ENCODE measurements at places on chromosomes 6 and 20. TPM values are rescaled to one million over a fixed set of nuclear protein-coding genes. Genes with fewer than 3 reads are reported as not detected.
A peak's percentile ranks its signal among the peaks of the same experiment; 100 is the strongest.

DNA sequence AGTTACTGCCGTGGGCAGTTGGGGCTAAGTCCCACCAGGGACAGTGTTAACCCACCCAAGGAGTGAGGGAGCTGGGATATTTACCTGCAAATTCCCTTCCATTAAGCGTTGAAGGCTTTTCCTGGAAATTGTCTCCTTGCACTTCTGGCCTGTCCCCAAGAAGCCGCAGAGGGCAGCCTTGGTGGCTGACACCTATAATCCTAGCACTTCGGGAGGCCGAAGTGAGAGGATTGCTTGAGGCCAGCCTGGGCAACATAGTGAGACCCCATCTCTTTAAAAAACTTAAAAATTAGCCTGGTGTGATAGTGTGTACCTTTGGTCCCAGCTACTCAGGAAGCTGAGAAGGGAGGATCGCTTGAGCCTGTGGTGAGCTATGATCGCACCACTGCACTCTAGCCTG, 204.4 kb downstream of the EYA2 start:
- peaks cover 3% of the 10 kb centered on the region for H3K27me3 ChIP-seq
- no peaks in the 10 kb centered on the region for H3K4me1 ChIP-seq
- no peak overlapping the region for H3K4me3 ChIP-seq
- no peak overlapping the region for H3K27ac ChIP-seq

DNA sequence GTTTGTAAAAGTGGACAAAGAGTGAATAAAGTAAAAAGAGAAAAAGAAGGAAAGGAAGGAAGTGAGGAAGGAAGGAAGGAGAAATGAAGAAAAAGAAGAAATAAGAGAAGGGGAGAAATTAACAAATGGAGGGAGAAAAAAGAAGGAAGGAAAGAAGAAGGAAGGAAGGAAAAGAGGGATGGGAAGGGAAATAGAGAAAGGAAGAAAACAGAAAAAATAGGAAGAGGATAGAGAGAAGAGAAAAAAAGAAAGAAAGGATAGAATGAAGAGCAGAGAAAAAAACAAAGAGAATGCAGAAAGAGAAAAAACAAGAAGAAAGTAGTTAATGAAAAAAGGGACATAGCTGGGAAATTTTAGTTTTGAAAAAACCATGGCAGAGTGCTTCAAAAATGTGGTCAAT, 361.8 kb downstream of the EPHA7 start:
- H3K27ac ChIP-seq: no peak overlapping the region
- H3K4me3 ChIP-seq: no peak overlapping the region
- no peak for DNase-seq
- no peaks in the 10 kb centered on the region for H3K36me3 ChIP-seq
- no peaks in the 10 kb centered on the region for H3K27me3 ChIP-seq
- no peaks in the 10 kb centered on the region for H3K4me1 ChIP-seq

GRCh38 chr6:97669191-97670031, 386.4 kb upstream of the MMS22L start:
- no peaks in the 10 kb centered on the region for H3K4me1 ChIP-seq
- H3K27me3 ChIP-seq: no peaks in the 10 kb centered on the region
- H3K4me3 ChIP-seq: no peak overlapping the region
- DNase-seq: no peak
- H3K36me3 ChIP-seq: no peaks in the 10 kb centered on the region

DNA sequence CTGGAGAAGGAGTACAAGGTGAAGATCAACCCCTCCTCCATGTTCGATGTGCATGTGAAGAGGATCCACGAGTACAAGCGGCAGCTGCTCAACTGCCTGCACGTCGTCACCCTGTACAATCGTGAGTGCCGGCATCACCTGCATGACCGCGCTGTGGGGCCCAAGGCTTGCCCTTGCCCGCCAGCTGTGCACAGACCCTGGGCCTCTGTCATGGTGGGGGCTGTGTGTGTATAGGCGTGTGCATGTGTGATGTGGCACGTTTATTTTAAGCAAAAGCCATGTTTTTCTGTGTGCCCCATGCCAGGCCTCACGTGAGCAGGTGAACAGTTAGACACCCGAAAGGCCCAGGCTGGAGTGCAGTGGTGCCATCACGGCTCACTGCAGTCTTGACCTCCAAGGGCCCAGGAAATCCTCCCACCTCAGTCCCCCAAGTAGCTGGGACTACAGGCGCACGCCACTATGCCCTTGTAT, 36.3 kb downstream of the PYGB start:
- peaks cover 9% of the 10 kb centered on the region for H3K4me1 ChIP-seq
- no peaks in the 10 kb centered on the region for H3K27me3 ChIP-seq
- H3K27ac ChIP-seq: peak overlapping the region; percentile 30
- no peak for DNase-seq
- H3K4me3 ChIP-seq: no peak overlapping the region

DNA sequence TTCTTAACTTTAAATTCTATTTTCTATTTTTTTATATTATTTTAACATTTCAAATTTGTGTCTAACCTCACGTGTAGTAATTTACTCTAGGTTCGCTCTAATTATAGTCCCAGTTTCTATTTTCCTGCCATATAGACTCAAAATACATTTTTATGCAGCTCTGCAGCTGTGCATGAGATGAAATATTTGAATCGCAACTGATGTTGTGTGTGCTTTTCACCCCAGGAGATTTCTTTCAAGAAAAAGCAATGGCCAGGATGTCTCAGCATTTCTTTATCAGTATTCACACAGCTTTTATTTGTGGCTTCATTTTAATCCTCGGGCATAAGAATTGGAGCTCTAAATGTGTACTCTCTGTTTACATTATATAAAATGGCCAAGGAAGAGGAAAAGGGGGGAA, 157.6 kb downstream of the HDGFL1 start:
- H3K27me3 ChIP-seq: no peaks in the 10 kb centered on the region
- no peak for DNase-seq
- H3K27ac ChIP-seq: no peak overlapping the region
- no peaks in the 10 kb centered on the region for H3K4me1 ChIP-seq

- peaks cover 2% of the 10 kb centered on the region for H3K27me3 ChIP-seq
- DNase-seq: no peak
- H3K4me3 ChIP-seq: no peak overlapping the region
These were observed 14.3 kb downstream of the KIF13A start for GRCh38 chr6:17972978-17973622.

DNA sequence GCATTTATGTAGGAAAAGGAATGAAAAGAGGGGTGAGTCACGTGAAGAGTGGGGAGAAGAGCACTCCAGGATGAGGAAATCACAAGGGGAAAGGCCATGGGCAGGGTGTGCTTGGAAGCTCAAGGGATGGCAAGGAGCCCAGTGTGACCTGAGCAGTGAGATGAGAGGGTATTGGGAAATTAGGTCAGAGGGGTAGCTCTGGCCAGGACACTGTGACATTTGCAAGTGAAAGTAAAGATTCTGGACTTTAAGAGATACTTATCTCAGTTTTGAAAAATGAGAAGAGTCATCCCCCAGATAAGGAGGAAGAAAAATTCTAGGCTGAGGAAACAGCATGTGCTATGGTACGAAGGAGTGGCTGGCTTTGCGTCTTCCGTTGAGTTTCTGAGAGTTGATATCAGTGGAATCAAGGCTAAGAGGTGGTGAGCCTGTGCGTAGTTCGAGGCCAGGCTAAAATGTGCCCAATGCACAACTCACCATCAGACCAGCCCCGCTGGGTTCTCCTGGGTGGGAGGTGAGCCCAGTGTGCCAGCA, 79.9 kb downstream of the GCLC start:
- no peaks in the 10 kb centered on the region for H3K36me3 ChIP-seq
- no peak overlapping the region for H3K4me3 ChIP-seq
- H3K27me3 ChIP-seq: peaks cover 20% of the 10 kb centered on the region
- H3K27ac ChIP-seq: no peak overlapping the region
- no peak for DNase-seq

DNA sequence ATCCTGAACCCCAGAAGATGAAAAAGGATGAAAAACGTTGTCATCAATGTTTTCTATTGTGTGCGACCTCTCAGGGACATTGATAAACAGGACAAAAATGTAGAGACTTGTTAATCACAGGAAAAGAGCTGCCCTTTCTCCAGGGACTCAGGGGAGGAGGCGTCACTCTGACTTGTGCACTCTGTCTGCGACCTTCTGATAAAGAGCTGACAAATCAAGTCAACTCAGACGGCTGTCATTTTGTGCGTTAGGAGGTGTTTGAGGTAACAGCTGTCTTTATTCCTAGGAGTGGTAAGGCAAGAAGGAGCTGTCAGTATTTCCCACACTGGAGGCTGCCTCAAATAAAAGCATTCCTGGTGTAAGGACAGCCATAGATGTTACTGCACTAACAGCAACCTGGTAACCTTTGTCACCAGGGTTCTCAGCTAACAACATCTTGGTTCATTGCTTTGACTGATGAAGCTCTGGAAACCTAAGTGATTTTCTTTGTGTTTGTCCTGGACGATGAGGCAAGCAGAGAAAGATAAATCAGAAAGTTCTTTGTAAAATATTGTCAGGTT, 38.6 kb upstream of the NXT1 start:
- H3K27ac ChIP-seq: no peak overlapping the region
- no peaks in the 10 kb centered on the region for H3K4me1 ChIP-seq
- DNase-seq: no peak
- no peak overlapping the region for H3K4me3 ChIP-seq

GRCh38 chr6:129661536-129662405, 48.2 kb downstream of the ARHGAP18 start:
- H3K27ac ChIP-seq: no peak overlapping the region
- H3K36me3 ChIP-seq: peaks cover 2% of the 10 kb centered on the region
- no peak overlapping the region for H3K4me3 ChIP-seq
- H3K4me1 ChIP-seq: peaks cover 22% of the 10 kb centered on the region
- DNase-seq: no peak

GRCh38 chr6:163964789-163965188, 550.3 kb downstream of the QKI start:
- H3K27ac ChIP-seq: no peak overlapping the region
- no peak for DNase-seq
- H3K36me3 ChIP-seq: no peaks in the 10 kb centered on the region
- no peaks in the 10 kb centered on the region for H3K4me1 ChIP-seq

GRCh38 chr6:84618046-84618752, 146.2 kb downstream of the TBX18 start:
- no peaks in the 10 kb centered on the region for H3K36me3 ChIP-seq
- H3K27ac ChIP-seq: no peak overlapping the region
- no peak for DNase-seq
- H3K4me1 ChIP-seq: no peaks in the 10 kb centered on the region
- no peak overlapping the region for H3K4me3 ChIP-seq

GRCh38 chr6:165487347-165487746, 175.7 kb downstream of the PDE10A start:
- no peak overlapping the region for H3K27ac ChIP-seq
- H3K36me3 ChIP-seq: no peaks in the 10 kb centered on the region
- no peaks in the 10 kb centered on the region for H3K4me1 ChIP-seq
- no peak overlapping the region for H3K4me3 ChIP-seq

GRCh38 chr20:14783766-14784165, 446.4 kb upstream of the FLRT3 start:
- DNase-seq: no peak
- H3K4me1 ChIP-seq: no peaks in the 10 kb centered on the region
- H3K27me3 ChIP-seq: no peaks in the 10 kb centered on the region
- H3K27ac ChIP-seq: no peak overlapping the region
- H3K4me3 ChIP-seq: no peak overlapping the region

DNA sequence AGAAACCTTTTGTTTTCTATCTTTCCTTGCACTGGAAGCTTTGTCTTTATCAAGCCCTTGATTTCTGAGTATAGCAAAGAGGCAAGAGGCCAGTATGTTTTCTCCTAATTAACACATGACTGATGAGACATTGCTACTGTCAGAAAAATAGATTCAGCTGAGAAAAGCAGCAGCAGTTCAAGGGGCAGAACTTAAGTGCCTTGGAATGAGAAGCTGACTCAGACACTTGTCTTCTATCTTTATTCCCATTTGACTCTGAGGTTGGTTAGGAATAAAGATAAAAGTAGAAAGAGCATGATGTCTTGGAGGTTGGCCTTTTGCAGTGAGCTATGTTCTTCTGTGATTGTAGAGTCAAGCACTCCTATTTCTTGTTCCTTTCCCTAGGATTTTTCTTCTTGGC, 79.1 kb upstream of the MAN1A1 start:
- H3K4me1 ChIP-seq: no peaks in the 10 kb centered on the region
- H3K27ac ChIP-seq: no peak overlapping the region
- H3K4me3 ChIP-seq: no peak overlapping the region
- H3K36me3 ChIP-seq: no peaks in the 10 kb centered on the region
- no peak for DNase-seq

- no peaks in the 10 kb centered on the region for H3K4me1 ChIP-seq
- H3K36me3 ChIP-seq: no peaks in the 10 kb centered on the region
- no peak overlapping the region for H3K4me3 ChIP-seq
- DNase-seq: no peak
- no peak overlapping the region for H3K27ac ChIP-seq
These were observed 742.8 kb downstream of the MAFB start for GRCh38 chr20:39946053-39946810.

GRCh38 chr20:5745416-5746030, 4.7 kb upstream of the SHLD1 start:
- no peak overlapping the region for H3K4me3 ChIP-seq
- no peaks in the 10 kb centered on the region for H3K27me3 ChIP-seq
- H3K36me3 ChIP-seq: peaks cover 4% of the 10 kb centered on the region
- peaks cover 5% of the 10 kb centered on the region for H3K4me1 ChIP-seq
- no peak overlapping the region for H3K27ac ChIP-seq

- H3K27ac ChIP-seq: no peak overlapping the region
- H3K4me1 ChIP-seq: peaks cover 32% of the 10 kb centered on the region
- DNase-seq: no peak
- peaks cover 15% of the 10 kb centered on the region for H3K27me3 ChIP-seq
These were observed 94.9 kb downstream of the CEBPB start for GRCh38 chr20:50285376-50286173.

- no peaks in the 10 kb centered on the region for H3K27me3 ChIP-seq
- peaks cover 59% of the 10 kb centered on the region for H3K4me1 ChIP-seq
- H3K27ac ChIP-seq: peak within 1 kb of the TSS; percentile 95
These were observed at the start of gene ZC3H12D for GRCh38 chr6:149484733-149485700. ZC3H12D (minus strand) TSS chr6:149485014; CDS start chr6:149474543, 10,471 bp downstream.

GRCh38 chr6:83514866-83515466, 2.6 kb downstream of the PRSS35 start:
- peak; percentile 46 for DNase-seq
- no peak overlapping the region for H3K27ac ChIP-seq
- H3K4me3 ChIP-seq: no peak overlapping the region
- H3K4me1 ChIP-seq: peaks cover 6% of the 10 kb centered on the region
- no peaks in the 10 kb centered on the region for H3K36me3 ChIP-seq

GRCh38 chr6:28506807-28507475, 8.7 kb downstream of the GPX6 start:
- H3K27ac ChIP-seq: no peak overlapping the region
- peaks cover 17% of the 10 kb centered on the region for H3K4me1 ChIP-seq
- no peak for DNase-seq
- peaks cover 21% of the 10 kb centered on the region for H3K27me3 ChIP-seq
- no peaks in the 10 kb centered on the region for H3K36me3 ChIP-seq

- H3K4me1 ChIP-seq: peaks cover 11% of the 10 kb centered on the region
- no peak for DNase-seq
- peaks cover 2% of the 10 kb centered on the region for H3K27me3 ChIP-seq
- no peak overlapping the region for H3K4me3 ChIP-seq
These were observed 46.9 kb upstream of the ADGRF4 start for GRCh38 chr6:47651505-47651944.

Gene CALHM5
- not detected for total RNA-seq

Gene PGC
- total RNA-seq: not detected

Gene OR12D3
- not detected for total RNA-seq

Gene BTN3A1
- total RNA-seq: 45.6 TPM

Gene SIRPD
- 0.23 TPM for total RNA-seq

Gene BACH2
- 70.9 TPM for total RNA-seq

Gene PAK5
- total RNA-seq: not detected

Gene ADAM33
- not detected for total RNA-seq

Gene TFAP2A
- total RNA-seq: not detected

Gene SLC17A3
- total RNA-seq: 0.21 TPM

Gene RIPOR3
- total RNA-seq: not detected

Gene FKBP5
- total RNA-seq: 78.7 TPM

Gene DEFB132
- not detected for total RNA-seq

Gene AVP
- total RNA-seq: not detected

Gene BHLHE23
- total RNA-seq: not detected

Gene PNLDC1
- 0.79 TPM for total RNA-seq

Gene SLC22A1
- total RNA-seq: 0.16 TPM

Gene DZANK1
- 1.4 TPM for total RNA-seq
